ENCODE measurements at places on chromosomes 11 and 22. TPM values are rescaled to one million over a fixed set of nuclear protein-coding genes. Genes with fewer than 3 reads are reported as not detected.

DNA sequence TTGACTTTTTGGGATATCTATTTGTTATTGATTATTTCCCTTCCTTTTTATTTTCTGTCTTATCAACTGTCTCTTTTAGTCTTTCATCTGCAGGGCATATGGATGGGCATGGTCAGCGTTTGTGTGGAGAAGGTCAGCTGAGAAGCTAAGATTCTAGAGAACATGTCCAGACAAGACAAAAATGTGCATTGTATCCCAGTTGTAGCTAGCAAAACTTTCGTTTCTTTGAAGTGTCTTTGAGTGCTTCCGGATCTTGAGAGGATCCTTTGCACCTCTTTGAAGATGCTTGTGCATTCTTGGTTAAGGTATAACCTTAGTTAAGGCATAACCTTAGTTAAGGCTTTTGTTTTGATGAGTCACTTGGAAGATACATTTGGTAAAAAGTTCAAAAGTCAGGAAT is 329.9 kb upstream of the LRRC4C start:
- H3K27me3 ChIP-seq, result no peaks in the 10 kb centered on the region
- no peak overlapping the region for H3K27ac ChIP-seq
- DNase-seq, result no peak
- no peak overlapping the region for H3K4me3 ChIP-seq
- no peaks in the 10 kb centered on the region for H3K36me3 ChIP-seq

E2F8 gene
- 0.17 TPM for total RNA-seq

OR5L2 gene
- not detected for total RNA-seq

- no peaks in the 10 kb centered on the region for H3K27me3 ChIP-seq
- peaks cover 12% of the 10 kb centered on the region for H3K4me1 ChIP-seq
- H3K4me3 ChIP-seq, result peak overlapping the region; percentile 76
- H3K27ac ChIP-seq, result peak overlapping the region; percentile 74
- peaks cover 19% of the 10 kb centered on the region for H3K36me3 ChIP-seq
Observed at GRCh38 chr22:31161386-31161785, 1.4 kb downstream of the RNF185 start.

GRCh38 chr11:23865341-23865975 is 631.4 kb upstream of the LUZP2 start:
- no peak overlapping the region for H3K4me3 ChIP-seq
- no peak overlapping the region for H3K27ac ChIP-seq
- no peaks in the 10 kb centered on the region for H3K27me3 ChIP-seq
- no peaks in the 10 kb centered on the region for H3K36me3 ChIP-seq
- H3K4me1 ChIP-seq, result no peaks in the 10 kb centered on the region
- DNase-seq, result no peak

- H3K4me3 ChIP-seq, result peak overlapping the region; percentile 28
- peak; percentile 1 for DNase-seq
- peaks cover 8% of the 10 kb centered on the region for H3K4me1 ChIP-seq
Observed at GRCh38 chr22:45129703-45130524, 33.8 kb upstream of the NUP50 start.

GRCh38 chr11:132125988-132126871 is 755.8 kb downstream of the NTM start:
- H3K36me3 ChIP-seq, result no peaks in the 10 kb centered on the region
- no peak overlapping the region for H3K27ac ChIP-seq
- no peaks in the 10 kb centered on the region for H3K27me3 ChIP-seq
- H3K4me1 ChIP-seq, result no peaks in the 10 kb centered on the region
- H3K4me3 ChIP-seq, result no peak overlapping the region

DNA sequence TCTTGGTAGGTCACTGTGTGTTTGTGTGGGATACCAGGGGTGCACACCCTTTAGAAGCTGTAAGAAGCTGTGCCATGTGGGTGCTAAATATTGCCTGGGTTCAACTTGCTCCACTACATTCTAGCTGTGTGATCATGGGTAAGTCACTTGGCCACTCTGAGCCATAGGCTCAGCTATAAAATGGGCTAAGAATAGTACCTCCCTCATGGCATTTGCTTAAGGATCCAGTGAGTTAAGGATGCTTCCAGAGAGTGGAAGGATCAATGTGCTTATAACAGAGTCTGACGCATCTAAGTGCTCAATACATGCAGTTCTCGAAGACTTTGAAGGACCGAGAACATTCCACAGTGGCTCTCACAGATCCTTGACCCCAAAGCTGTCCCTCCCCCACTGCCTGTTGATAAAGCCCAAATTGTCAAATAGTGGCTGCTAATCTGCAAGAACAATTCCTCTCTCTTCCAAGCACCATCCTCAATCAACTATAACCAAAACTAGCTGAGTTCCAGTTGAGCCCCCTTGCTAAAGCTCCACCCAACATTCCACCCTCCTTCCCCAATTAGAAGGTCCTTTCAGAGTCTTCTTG is 13.2 kb upstream of the TMPRSS6 start:
- H3K4me3 ChIP-seq, result peak overlapping the region; percentile 3
- H3K27me3 ChIP-seq, result no peaks in the 10 kb centered on the region
- peaks cover 21% of the 10 kb centered on the region for H3K4me1 ChIP-seq
- H3K36me3 ChIP-seq, result no peaks in the 10 kb centered on the region

DNA sequence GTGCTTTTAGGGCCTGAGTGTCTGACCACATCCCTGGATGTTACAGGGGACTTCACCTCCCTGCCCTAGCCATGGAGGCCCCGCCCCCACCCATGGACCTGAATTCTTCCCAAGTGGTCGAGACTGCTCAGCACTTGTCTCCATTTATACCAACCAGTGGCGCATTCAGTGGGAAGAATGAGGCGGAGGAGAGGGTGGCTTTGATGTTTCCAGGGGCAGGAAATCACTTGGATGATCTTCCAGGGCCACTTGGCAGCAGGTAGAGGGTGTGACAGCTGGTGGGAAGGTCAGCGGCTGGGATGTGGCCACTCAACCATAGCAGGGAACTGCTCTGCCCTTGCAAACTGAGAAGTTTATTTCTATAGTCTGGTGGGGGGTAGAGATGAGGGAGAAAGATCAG is 155.1 kb upstream of the BLID start:
- no peak for DNase-seq
- H3K36me3 ChIP-seq, result no peaks in the 10 kb centered on the region
- H3K27ac ChIP-seq, result no peak overlapping the region
- no peaks in the 10 kb centered on the region for H3K27me3 ChIP-seq
- H3K4me1 ChIP-seq, result no peaks in the 10 kb centered on the region
- no peak overlapping the region for H3K4me3 ChIP-seq

- H3K4me3 ChIP-seq, result no peak overlapping the region
- no peaks in the 10 kb centered on the region for H3K27me3 ChIP-seq
- no peak overlapping the region for H3K27ac ChIP-seq
- H3K36me3 ChIP-seq, result no peaks in the 10 kb centered on the region
- no peak for DNase-seq
Observed at GRCh38 chr11:131809203-131809918, 438.9 kb downstream of the NTM start.

SCGB2A2 gene
- total RNA-seq, result not detected

ALG9 gene
- 29.5 TPM for total RNA-seq

DNA sequence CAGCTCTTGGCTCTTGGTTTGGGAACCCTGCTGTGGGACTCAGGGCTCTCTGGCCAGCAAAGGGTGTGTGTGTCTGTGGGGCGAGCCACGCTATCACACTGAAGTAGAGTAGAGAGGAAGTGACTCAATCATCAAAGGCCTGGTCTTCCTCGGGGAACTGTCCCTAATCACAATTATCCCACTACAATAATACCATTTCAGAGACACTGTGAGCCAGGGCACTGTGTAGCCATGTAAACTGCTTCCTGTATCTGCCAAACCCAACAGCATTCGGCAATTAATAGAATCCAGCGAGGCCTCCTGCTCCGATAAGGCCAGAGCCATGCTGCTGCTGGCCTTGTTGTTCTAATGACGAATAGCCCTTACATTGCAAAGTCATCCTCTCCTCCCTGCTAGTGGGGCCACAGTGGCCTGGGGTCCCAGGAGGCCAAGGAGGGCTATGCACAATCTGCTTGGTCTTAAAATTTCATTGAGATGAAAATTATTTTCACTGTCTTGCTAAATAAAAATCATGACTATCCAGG is 49.8 kb upstream of the LMO2 start:
- no peaks in the 10 kb centered on the region for H3K36me3 ChIP-seq
- no peak overlapping the region for H3K4me3 ChIP-seq
- no peaks in the 10 kb centered on the region for H3K27me3 ChIP-seq
- no peak for DNase-seq

- peaks cover 76% of the 10 kb centered on the region for H3K36me3 ChIP-seq
- H3K27me3 ChIP-seq, result no peaks in the 10 kb centered on the region
- H3K27ac ChIP-seq, result no peak overlapping the region
- H3K4me3 ChIP-seq, result no peak overlapping the region
Observed at GRCh38 chr22:20572132-20572802, 64.9 kb downstream of the MED15 start.

GRCh38 chr11:69174841-69175240 is 19.1 kb downstream of the SMIM38 start:
- no peaks in the 10 kb centered on the region for H3K36me3 ChIP-seq
- no peaks in the 10 kb centered on the region for H3K27me3 ChIP-seq
- no peak for DNase-seq
- H3K4me3 ChIP-seq, result no peak overlapping the region
- no peaks in the 10 kb centered on the region for H3K4me1 ChIP-seq

GRCh38 chr11:45233121-45233803 is 52.9 kb downstream of the SYT13 start:
- no peak overlapping the region for H3K27ac ChIP-seq
- H3K27me3 ChIP-seq, result no peaks in the 10 kb centered on the region
- peak; percentile 24 for DNase-seq
- no peak overlapping the region for H3K4me3 ChIP-seq
- H3K36me3 ChIP-seq, result no peaks in the 10 kb centered on the region

GRCh38 chr11:131819865-131820264 is 449.4 kb downstream of the NTM start:
- DNase-seq, result no peak
- H3K27ac ChIP-seq, result no peak overlapping the region
- H3K36me3 ChIP-seq, result no peaks in the 10 kb centered on the region
- no peaks in the 10 kb centered on the region for H3K4me1 ChIP-seq
- H3K4me3 ChIP-seq, result no peak overlapping the region

SLC25A1 gene
- 33.2 TPM for total RNA-seq

DNA sequence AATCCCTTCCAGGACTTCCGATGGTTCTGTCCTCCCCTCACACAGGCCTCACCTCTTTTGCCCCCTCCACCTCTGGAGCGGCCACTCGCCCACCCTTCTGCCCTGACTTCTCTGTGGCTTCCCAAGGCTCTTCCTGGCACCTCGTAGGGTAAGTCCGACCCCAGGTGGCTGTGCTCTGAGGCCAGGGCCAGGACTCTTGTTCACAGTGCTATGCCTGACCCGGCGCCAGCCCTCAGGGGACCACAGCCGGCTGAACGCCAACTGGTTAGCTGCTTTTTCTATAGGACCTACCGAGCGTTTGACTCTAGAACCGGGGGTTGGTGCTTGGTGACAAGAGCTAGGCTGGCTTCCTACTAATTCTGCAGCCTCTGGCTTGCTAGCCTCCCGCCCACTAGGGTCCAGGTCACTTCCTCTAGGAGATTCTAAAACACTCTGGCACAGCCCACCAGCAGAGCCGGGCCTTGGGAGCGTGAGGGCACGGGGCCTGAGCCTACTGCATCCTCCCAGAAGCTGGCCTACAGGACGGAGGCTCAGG is 28.4 kb upstream of the KCNQ1OT1 start:
- no peaks in the 10 kb centered on the region for H3K36me3 ChIP-seq
- no peaks in the 10 kb centered on the region for H3K27me3 ChIP-seq
- H3K4me3 ChIP-seq, result no peak overlapping the region
- no peak overlapping the region for H3K27ac ChIP-seq
- H3K4me1 ChIP-seq, result no peaks in the 10 kb centered on the region

GRCh38 chr22:33219648-33220384 is 161.6 kb upstream of the SYN3 start:
- no peak overlapping the region for H3K27ac ChIP-seq
- H3K36me3 ChIP-seq, result no peaks in the 10 kb centered on the region
- no peaks in the 10 kb centered on the region for H3K27me3 ChIP-seq
- no peak for DNase-seq
- H3K4me3 ChIP-seq, result no peak overlapping the region

PHOX2A gene
- not detected for total RNA-seq

DNA sequence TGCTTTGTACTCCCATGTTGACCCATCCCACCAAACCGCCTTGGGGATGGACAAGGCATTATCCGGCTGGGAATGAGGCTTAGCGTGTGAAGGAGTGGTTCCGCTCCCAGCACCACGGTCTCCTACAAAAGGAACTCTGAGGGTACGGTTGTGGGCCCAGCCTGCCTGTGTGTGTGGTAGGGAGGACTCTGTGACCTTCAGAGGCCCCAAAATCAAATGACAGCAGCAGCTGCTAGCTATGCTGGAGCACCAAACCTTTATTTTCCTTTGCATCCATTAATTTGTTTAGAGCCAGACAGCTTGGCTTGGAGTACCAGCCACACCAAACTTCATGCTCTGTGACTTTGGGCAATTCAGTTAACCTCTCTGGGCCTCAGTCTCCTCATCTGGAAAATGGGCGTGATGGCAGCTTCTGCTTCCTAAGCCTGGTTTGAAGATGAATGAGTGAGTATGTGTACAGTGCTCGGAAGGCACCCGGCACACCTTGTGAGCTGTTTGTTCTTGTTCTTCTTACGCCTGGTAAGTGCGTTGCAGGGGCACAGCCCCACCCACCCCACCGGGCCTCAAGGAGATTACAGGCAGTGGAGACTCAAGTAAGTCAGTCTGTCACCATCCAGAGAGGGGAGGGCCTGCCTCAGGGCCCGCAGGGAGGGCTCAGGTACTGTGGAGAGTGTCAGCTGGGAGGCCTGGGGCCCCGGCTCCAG is 25.3 kb downstream of the MB start:
- H3K4me3 ChIP-seq, result no peak overlapping the region
- no peaks in the 10 kb centered on the region for H3K36me3 ChIP-seq
- H3K4me1 ChIP-seq, result no peaks in the 10 kb centered on the region

GLYAT gene
- total RNA-seq, result not detected

GRCh38 chr11:92685049-92685448 is 284.4 kb upstream of the MTNR1B start:
- H3K27me3 ChIP-seq, result no peaks in the 10 kb centered on the region
- H3K36me3 ChIP-seq, result no peaks in the 10 kb centered on the region
- DNase-seq, result no peak
- no peaks in the 10 kb centered on the region for H3K4me1 ChIP-seq
- no peak overlapping the region for H3K4me3 ChIP-seq

DNA sequence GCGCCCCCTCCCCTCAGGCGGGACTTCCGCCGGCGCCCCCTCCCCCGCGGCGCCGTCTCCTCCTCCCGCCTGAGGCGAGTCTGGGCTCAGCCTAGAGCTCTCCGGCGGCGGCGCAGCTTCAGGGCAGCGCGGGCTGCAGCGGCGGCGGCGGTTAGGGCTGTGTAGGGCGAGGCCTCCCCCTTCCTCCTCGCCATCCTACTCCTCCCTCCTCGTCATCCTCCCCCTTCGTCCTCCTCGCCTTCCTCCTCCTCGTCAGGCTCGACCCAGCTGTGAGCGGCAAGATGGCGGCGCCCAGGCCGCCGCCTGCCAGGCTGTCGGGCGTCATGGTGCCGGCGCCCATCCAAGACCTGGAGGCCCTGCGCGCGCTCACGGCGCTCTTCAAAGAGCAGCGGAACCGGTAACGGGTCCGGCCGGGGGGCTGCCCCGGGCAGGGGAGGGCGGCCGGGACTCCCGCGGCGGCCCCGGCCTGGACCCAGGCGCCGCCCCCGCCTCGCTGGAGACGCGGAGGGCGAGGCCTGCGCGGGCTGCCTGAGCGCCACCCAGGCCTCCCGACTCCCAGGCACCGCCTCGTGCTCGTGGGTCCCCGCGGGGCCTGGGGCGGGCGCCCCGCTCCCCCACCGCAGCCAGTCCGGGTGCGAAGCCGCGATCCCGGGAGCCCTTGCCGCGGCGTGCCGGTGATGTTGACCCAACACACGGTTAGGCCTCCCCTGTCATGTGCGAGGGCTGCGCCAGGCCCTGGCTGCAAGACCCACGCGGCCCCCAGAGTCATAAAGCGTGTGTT is at the start of gene ATXN10:
Gene ATXN10 (plus strand): TSS at position 52 of the 781 bp plus-strand sequence. CDS start 230 bp downstream, at position 282.
- H3K27me3 ChIP-seq, result no peaks in the 10 kb centered on the region
- peak within 1 kb of the TSS; percentile 75 for H3K27ac ChIP-seq
- peaks cover 25% of the 10 kb centered on the region for H3K4me1 ChIP-seq
- peak within 1 kb of the TSS; percentile 49 for H3K4me3 ChIP-seq
- peak; percentile 75 for DNase-seq
